ENCODE measurements at places on chromosomes 13 and 19. TPM values are rescaled to one million over a fixed set of nuclear protein-coding genes. Genes with fewer than 3 reads are reported as not detected.

- no peak for DNase-seq
Measured at GRCh38 chr19:13152356-13152973, 2.3 kb downstream of the IER2 start.

DNA sequence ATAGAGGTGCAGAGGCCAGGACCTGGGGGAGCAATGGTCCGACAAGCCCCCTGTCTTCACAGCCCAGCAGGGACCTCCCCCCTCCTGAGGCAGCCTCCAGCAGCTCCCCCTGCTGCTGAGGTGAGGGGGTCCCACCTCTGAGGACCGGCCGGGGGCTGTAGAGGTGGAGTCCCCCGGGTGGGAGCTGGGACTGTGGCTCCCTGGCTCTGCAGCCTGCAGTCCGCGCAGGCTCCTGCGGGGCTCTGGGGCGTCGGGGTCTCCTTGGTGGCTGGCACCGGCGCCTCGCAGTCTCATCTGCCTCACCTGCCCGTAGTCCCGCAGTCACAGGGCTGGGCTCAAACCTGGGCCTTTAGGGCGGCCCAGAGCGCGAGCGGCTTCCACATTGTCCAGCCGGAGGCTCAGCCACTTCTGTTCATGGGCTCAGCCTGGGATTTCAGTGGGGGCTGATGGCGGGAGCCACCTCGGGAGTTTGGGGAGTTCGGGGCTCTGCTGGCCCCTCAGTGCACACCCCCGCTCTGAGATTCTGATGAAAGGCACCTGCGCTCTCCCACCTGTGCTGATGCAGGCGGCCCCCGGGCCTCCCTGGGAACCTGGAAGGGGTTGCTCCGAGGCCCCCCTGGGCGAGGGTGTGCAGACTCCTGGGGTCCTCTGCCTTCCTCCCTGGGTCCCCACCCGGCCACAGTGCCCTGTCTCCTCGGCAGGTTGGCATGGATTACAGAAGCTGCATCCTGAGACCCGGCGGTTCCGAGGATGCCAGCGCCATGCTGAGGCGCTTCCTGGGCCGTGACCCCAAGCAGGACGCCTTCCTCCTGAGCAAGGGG, 7.0 kb upstream of the ZNF554 start:
- peak; percentile 40 for DNase-seq

The LRRC63 gene
- polyA plus RNA-seq = not detected

The ZNF99 gene
- 0.07 TPM for polyA plus RNA-seq

DNA sequence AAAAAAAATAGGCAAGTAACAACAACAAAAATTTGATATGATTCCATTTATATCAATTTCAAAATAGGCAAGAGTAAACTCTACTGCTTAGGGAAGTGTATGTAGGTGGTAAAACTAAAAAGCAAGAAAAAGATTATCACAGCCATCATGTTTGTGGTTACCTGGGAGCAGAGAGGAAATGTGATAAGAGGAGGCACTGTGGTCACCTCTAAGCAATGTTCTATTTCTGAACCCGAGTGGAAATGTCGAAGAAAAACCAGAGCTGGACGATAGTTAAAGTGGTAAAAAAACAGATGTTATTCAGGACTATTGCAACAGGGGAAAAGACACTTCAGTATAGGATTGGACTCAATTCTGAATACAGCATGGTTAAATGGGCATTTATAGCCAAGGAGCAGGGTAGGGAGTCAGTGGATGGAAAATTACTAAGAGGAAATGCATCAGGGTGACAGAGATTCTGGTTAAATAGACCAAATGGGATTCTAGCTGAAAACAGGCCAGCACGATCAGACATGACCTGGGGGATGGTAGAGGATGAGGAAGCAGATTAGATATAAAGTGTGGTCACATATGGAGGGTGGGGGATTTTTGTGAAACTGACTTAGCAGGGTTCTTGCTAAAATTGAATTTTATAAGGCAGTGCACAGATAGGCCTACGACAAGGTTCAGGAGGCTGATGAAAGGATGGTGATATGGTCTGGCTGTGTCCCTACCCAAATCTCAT, 6.0 kb upstream of the TEX30 start:
- no peak for DNase-seq

GRCh38 chr19:18118420-18119012, 20.9 kb downstream of the MAST3 start:
- DNase-seq = no peak

DNA sequence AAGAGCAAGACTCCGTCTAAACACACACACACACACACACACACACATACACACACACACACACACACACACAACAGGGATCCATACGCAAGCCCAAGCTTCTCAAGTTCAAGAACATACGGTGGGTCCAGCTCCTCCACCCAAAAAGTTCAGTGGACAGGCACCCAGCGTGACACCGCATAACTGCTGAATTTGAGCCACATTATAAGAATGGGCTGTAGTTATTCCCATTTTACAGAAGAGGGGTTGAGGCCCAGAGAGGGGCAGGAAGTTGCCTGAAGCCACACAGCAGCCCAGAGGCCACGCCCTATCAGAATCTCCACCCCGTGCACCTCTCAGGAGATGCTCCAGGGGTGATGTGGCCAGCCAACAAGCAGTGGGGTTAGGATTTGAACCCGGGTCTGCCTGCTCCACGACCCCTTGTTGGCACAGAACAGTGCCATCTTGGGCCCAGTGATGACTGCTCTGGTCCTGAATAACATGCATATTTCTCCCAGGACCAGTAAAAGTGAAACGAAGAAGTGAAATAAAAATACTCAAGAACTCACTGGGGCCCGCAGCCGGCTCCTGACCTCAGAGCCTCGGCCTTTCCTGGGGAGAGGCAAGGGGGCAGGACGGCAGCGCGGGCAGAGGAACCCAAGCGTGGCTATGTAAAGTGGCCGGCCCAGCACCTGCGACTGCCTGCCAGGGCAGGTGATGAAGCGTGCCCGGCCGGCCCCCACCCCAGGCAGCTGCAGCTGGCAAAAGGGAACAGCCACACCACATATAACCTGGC, 61.9 kb downstream of the AP1M1 start:
- peak; percentile 70 for DNase-seq

GRCh38 chr13:19861762-19862161, 1.7 kb downstream of the ZMYM5 start:
- DNase-seq = no peak

DNA sequence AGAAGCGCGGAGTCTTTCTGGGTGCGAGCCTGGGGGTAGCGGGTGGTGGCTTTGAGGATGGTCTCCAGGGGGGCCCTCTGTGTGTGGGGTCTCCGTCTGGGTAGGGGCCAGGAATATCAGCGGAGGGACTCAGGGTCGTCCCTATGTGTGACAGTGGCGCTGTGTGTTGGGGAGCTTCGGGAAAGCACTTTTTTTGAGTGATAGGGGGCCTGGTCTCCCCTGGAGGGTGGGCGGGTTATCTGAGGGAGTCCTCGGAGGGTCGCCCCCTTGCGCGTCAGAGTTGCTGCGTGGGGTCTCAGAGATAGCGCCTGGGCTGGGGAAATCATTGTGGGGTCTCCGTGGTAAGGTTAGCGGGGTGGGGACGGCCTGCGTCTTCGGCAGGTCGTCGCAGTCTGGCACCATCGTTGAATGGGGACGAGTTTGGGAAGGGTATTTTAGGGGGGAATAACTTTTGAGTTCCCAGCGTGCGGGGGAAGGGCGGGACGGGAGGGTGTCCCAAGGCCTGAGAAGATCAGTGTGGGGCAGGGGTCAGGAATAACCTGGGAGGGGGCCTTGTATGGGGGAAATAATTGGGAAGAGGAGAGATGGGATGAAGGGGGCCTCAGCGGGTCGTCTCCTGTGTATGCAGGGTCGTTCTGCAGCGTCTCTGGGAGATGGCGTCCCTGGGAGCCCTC, 857 bp downstream of the IER2 start:
- no peak for DNase-seq

DNA sequence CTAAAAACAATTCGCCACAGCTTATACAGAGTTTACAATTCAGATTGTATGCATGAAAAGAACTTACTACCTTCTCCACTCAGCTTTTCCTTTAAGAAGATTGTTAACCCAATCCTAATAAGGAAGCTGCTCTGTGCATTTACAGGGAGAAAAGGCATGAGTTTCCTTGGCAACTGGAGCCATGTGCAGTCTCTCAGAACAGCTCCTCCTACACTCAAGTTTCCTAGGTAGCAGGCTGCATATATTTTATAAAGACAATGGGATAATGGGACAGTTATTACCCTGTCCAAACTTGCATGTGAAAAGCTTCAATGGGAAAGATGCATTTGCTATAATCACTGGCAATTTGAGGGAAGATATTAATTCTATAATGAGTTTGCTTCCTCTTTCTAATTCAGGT, 125.5 kb upstream of the TRPC4 start:
- no peak for DNase-seq

DNA sequence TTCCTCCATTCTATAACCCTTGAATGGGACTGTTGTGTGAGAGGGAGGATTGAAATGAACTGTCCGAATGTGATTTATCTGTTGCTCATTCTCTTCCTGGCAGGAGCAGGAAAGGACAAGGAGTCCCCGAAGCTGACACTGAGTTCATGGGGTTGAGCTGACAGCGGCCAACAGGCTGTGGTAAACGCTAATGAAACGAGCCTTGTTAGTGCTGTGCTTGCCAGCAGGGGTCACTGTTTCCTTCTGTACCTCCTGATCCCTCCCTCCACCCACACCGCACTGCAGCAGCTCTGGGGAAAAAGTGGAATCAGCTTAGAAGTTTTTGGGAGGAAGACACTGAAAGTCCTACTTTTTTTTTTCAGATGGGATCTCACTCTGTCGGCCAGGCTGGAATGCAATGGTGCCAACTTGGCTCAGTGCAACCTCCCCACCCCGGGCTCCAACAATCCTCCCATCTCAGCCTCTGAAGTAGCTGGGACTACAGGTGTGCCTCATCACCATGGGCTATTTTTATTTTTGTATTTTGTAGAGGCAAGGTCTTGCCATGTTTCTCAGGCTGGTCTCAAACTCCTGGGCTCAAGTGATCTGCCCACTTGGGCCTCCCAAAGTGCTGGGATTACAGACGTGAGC, 6.7 kb upstream of the ZNF761 start:
- peak; percentile 88 for DNase-seq

DNA sequence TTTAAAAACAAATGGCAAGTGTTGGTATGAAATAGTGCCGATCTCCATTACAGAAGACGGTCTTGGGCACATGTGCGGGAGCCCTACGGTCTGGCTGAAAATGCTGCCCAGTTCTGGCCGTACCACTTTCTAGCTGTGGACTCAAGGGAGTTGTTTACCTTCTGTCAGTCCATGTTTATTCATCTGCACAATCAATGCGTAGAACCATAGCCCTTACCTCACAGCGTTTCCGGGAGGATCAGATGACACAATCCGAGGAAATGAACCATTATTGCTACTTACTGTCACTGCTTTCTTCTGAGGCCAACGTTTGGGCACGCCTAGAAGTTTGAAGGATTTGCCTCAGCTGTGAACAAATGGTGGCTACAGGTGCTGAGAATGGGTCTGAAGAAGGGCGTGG, 31.2 kb downstream of the GADD45B start:
- no peak for DNase-seq

DNA sequence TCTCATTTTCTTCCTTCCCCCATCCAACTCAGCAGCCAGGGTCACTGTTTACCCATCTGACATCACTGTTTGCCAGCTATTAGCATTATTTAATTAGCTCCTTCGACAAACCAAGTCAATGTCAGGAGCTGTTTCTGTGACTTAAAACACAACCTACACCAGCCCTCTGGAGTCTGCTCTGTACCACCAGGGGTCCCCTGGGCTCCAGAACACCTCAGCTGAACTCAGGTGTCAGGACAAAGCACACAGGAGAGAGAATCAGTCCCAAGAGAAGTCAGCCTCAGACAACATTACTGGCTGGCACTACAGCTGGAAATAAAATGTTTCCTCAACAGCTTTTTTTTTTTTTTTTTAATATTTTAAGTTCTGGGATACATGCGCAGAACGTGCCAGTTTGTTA, 45.1 kb downstream of the DCLK1 start:
- DNase-seq = no peak

The ZNF729 gene
- polyA plus RNA-seq = not detected

The ALOX5AP gene
- 1.9 TPM for polyA plus RNA-seq

Data from right cardiac atrium (tissue), 5 donors.